ENCODE measurements at places on chromosomes 13 and 19. TPM values are rescaled to one million over a fixed set of nuclear protein-coding genes. Genes with fewer than 3 reads are reported as not detected.

Gene KLF1
- not detected for total RNA-seq

Gene SERPINE3
- not detected for total RNA-seq

Gene MPHOSPH8
- 14.7 TPM for total RNA-seq

Gene HRC
- total RNA-seq, result 0.77 TPM

Gene SIGLEC7
- total RNA-seq, result 5.0 TPM

Gene LGALS7B
- not detected for total RNA-seq

Gene PTPRH
- total RNA-seq, result 51.0 TPM

Gene CYP2S1
- 1.6 TPM for total RNA-seq

Gene ADGRE3
- not detected for total RNA-seq

Gene ERICH6B
- total RNA-seq, result not detected

Gene CABP5
- not detected for total RNA-seq

Gene FAM216B
- not detected for total RNA-seq

Gene SLAIN1
- 23.3 TPM for total RNA-seq

Gene MAMSTR
- 30.0 TPM for total RNA-seq

Gene CGB7
- not detected for total RNA-seq

Gene KATNAL1
- 6.2 TPM for total RNA-seq

DNA sequence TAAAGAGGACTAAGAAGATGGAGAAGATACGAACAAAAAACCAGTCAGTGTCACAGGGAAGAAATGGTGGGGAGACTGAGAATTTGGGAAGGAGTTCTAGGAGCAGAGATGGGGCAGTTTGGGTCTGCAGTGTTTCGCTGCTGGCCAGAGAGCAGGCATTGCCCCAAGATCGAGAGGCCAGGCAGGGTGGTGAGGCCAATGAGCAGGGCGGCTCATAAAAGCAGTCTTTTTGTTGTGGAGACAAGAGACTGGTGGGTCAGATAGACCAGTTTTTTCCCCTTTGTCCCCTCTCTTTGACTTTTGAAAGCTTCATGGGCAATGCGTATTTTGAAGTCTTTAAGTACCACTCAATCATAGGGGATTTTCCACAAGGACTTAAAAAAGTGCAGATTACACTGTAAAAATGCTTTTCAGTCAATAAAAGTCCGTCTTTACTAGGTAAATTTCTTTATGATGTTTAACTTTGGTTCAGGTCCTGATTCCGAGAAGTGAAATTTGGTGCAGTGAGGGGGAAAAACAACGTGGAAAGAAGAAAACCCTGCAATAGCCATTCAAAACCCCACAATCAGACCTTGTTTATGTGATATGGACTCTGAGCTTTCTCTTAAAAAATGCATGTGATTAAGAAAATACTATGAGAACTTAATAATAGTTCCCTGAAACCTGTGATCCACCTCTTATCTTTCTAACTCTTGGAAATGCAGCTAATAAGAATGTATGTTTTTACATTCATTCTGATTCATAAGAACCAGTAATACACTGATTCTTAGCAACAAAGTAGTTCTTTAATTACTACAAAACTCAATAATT, 338.9 kb downstream of the KLF5 start:
- DNase-seq, result no peak

DNA sequence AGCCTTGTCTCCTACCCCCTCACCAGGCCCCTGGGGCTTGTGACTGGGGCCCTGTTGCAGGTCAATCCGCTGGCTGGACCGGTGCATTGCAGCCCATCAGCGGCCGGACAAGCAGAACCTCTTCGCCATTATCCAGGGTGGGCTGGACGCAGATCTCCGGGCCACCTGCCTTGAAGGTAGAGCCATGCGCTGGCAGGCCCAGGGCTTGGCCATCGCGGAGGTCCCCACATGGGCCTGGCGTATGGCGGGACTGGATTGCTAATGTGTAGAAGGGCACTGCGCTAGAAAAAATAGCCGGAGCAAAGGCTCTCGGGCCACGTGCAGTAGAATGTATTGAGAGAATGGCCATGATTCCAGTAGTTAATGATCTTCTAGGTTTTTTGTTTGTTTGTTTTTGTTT, 6.2 kb downstream of the QTRT1 start:
- no peak for DNase-seq

- DNase-seq, result no peak
These were observed 113.8 kb downstream of the KATNAL1 start for GRCh38 chr13:30193279-30194234.

DNA sequence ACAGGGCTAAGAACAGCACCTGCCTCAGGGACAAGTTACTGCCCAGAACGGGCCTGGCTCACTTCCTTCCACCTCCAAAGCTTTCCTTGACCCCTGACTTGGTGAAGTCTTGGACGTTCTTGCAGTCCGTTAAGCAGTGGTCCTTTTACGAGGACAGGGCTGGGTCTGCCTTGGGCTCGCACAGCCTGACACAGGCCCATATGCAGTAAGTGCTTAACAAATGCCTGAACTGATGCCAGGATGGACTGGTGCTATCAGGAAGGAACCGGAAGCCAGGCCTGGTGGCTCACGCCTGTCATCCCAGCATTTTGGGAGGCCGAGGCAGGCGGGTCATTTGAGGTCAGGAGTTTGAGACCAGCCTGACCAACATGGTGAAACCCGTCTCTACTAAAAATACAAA, 1.8 kb upstream of the PLK5 start:
- DNase-seq, result no peak

- no peak for DNase-seq
These were observed 13.0 kb downstream of the MISP start for GRCh38 chr19:763869-764268.

GRCh38 chr13:95533545-95534160, 18.9 kb upstream of the CLDN10 start:
- DNase-seq, result no peak

GRCh38 chr13:30850204-30850866, 55.7 kb upstream of the MEDAG start:
- DNase-seq, result no peak

GRCh38 chr19:15318241-15318691, 14.1 kb downstream of the BRD4 start:
- DNase-seq, result peak; percentile 38

DNA sequence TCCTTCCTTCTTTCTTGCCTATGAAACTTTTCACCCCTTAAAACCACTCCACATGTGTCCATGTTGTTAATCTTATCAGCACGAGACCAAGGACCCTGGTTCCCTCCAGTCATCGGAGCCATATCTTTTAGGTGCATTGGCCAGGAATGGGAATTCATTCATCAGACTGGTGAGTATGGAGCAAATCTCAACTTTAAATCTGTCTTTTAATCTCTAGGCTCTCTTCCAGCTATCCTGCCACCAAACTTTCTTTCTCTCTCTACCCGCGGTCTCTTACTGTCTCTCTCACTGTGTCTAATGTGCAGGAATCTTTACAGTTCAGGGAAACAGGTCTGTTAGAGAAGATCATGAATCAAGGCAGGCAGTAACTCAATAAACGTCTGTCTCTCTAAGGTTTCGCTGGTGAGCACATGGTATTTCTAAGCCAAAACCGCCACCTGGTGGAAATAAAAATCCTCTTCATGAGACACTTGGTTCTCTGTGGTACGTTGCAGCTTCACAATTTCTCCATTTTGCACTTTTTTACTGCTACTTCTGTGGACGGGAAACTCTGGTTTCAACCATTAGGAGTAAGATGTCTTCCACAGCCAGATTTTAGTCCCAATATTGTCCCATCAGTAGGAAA, 16.1 kb downstream of the LGALS16 start:
- DNase-seq, result peak; percentile 57

DNA sequence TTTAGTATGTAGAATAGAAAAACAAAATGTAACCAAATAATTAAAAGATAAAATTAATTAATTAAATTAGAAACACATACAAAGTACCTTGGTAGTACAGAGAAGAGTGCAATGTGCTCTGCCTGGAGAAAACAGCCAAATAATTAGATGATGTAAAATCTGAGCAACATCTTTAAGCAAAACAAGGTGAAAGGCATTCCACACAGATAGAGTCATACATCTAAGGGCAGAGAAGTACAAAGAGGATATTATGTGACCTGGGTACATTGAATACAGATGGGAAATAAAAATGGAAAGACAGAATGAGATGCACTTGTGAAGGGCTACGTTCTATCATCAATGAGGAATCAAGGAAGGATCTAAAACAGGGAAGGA, 25.2 kb upstream of the FNDC3A start:
- no peak for DNase-seq

DNA sequence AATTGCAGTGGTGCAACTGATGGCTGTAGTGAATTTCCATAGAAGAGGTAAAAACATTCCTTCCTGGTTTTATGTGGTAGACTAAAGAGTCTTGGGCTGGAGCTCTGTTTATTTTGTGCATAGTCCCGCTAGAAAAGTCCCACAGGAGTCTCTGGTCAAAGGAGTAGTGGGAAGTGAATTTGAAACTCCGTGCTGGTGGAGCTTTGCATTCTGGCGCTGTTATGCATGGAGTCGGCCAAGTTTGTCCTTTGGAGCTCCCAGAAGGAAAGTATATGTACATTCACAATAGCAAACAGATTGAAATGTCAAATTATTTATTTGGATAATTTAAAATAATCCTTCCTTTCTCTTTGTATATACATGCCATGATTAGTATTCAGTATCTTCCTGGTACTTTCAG, 296.5 kb downstream of the LMO7 start:
- DNase-seq, result no peak

- no peak for DNase-seq
These were observed 334.0 kb downstream of the SPRY2 start for GRCh38 chr13:80006940-80007339.

DNA sequence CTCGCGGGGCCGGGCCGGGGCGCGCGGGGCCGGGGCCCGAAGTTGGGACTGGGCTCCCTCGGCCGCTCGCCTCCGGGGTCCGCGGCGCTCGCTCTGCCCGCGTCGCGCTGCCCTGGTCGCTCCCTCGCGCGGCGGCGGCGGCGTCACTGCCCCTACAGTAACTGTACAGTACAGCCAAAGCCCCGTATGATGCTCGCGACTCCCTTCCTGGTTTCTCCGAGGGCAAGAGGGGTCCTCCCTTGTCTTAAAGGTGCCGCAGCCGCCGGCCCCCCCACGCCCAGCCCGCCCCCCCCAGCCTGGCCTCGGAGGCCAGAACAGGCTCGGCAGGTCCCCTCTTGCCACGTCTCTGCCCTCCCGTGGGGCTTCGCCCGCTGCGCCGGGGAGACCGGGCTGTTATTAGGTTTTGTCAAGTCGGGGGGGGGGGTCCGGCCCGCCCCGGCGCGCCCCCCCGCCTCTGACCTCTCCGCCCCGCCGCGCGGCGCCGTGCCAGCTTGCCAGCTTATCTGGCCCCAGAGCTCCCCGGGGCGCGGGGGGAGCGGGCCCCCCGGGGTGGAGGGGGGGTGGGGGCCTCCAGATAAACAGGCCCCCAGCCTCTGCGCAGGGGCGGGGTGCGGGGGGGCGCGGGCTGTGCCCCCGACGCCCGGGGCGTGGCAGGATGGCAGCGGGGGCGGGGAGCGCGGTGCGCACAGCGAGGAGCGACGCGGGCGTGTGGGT, at the start of gene ZBTB7A:
ZBTB7A (minus strand) TSS at position 218 of the 714 bp plus-strand sequence. CDS start 11,667 bp downstream, outside the sequence.
- DNase-seq, result peak; percentile 90

GRCh38 chr19:50311723-50312635, 17.2 kb downstream of the KCNC3 start:
- no peak for DNase-seq

DNA sequence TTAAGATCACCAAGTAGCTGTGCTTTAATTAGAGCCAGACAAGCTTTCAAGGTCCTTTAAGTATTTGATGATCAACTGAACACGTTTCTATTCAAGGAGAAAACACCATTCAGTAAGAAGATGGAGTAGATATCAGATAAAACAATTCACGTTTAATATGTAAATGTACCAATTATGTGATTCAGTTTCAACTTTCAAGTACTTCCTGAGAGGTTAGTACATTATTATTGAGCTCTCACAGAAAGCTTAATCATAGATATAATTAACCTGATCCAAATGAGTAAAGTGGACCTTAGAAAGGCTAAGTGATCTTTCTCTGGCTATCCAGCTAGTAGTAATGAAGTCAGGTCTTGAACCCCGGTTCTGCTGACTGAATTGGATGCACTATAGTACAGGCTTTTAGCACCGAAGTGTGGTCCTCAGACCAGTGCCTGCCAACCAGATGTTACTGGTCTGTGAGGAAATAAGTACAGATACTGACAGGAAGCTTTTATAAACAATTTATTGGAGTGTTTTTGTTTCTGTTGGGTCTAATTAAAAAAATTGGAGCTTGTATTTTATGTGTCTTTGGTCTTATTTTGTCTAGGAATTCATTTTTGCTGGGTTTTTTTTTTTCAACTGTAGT, 10.2 kb downstream of the CLN5 start:
- no peak for DNase-seq

GRCh38 chr19:17926044-17926443, 6.8 kb upstream of the CCDC124 start:
- no peak for DNase-seq

DNA sequence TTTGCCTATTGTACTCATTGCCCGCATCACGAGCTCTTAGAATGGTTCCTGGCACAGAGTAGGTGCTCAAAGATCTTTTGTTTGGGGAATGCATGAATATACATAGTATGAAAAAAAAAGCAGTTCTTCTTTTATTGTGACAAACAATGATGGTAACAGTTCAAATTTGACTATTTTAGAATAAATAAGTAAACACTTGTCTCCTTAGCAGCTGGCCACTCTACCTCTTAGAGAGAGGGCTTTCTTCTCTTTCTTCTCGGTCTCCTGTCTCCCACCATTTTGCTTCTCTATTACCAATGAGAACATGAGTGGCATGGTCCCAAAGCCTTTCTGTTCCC, 639 bp upstream of the SLAIN1 start:
- no peak for DNase-seq

GRCh38 chr19:13299838-13300237, 149.6 kb downstream of the IER2 start:
- DNase-seq, result no peak

GRCh38 chr19:52922841-52923777, at the start of gene ZNF888:
TSS of gene ZNF888 (minus strand) at chr19:52923428. CDS start at chr19:52917873, 5,555 bp downstream.
- DNase-seq, result peak; percentile 87

DNA sequence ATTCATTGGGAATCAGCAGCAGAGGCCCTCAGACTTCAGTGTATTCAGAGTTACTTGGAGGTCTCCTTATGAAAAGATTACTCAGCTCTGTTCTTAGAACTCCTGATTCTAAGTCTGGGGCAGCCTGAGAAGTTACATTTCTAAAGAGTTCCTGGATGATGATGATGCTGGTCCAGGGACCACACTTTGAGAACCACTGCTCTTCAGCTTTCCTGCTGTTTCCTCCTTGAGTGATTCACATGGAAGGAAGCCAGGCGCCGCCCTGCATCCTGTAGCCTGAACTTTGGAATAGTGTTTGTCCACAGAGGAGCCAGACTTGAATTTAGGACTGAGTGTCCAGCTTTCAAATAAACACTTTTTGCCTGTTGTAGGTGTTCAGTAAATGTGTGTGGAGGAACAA, 2.9 kb downstream of the CEBPG start:
- peak; percentile 70 for DNase-seq

GRCh38 chr19:37519890-37520289, 13.2 kb downstream of the ZNF793 start:
- DNase-seq, result no peak

DNA sequence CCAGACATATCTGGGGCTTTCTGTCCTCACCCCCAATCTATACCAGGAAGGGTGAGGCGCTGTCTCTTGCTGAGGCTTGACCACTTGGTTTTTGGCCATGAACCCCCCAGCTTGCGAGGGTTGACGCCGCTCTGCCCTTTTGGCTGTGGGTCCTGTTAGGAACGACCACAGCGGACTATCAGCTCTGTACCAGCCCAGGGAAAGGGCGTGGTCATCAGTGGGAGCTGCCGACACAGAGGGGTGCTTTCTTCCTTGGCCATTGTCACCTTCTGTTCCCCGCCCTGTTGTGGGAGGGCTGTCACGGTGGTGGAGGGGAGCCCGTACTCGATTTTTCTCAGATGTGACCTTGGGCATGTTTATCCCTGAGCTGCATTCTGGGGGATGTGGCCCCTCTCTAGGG, 5.7 kb downstream of the DCAF15 start:
- no peak for DNase-seq

GRCh38 chr19:46056536-46056935, 15.7 kb upstream of the IGFL4 start:
- no peak for DNase-seq

All from adrenal gland (tissue), 19 donors.